Midbrain (tissue), 1 donor: ENCODE measurements at places on chromosomes 6 and 20.
A peak's percentile ranks its signal among the peaks of the same experiment; 100 is the strongest.

DNA sequence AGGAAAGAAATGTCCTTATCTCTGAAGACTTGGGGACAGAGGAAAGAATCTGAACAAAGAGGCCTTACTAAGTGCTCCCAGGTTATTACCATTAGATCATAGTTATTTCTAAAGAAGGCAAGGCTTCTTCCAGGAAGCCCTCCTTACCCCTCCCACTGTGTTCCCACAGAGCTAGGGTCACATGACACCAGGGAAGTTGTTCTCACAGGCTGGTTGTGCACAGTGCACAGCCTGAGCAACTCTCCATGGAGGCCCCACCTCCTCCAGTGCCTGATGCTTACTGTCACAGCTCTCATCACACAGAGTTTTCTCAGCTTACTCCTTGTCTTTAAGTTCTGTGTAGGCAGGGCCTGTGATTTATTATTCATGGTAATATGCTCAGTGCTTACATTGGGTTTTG lies 68.9 kb upstream of the SCGN start:
- no peak for DNase-seq

- DNase-seq: no peak
These were observed 42.7 kb upstream of the GCNT2 start for GRCh38 chr6:10478187-10479040.

DNA sequence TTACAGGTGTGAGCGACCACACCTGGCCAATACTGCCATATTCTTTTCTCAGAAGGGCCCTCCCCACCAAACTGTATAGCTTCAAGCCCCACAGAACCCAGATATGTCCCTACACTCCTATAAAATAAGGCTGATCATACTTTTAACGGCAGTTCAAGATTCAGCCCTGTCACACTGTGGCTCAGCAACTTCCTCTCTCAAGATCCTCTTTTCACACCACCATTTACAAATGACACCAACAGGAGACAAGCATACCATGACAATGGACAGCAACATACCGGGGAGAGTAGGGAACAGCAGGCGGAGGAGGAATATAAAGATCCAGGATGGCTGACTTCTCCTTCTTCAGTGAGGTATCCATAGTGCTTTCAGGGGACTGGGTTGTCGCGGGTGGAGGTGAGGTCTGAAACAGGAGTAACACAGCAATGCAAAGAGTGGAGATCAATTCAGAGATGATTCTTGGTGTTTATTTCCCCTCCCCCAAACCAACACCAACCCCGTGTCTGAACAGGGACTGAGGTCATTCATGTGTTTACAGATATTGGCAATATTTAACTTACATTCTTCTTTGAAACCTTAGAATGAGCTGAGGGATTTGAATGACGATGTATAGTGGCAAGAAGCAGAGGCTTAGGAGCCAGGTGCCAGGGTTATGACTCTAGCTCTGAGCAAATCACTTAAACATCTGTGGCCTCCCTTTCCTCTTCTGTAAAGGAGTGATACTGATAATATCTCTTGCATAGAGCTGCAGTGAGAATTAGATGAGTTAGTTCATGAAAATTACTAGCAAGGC lies 57.6 kb upstream of the IPCEF1 start:
- no peak for DNase-seq

DNA sequence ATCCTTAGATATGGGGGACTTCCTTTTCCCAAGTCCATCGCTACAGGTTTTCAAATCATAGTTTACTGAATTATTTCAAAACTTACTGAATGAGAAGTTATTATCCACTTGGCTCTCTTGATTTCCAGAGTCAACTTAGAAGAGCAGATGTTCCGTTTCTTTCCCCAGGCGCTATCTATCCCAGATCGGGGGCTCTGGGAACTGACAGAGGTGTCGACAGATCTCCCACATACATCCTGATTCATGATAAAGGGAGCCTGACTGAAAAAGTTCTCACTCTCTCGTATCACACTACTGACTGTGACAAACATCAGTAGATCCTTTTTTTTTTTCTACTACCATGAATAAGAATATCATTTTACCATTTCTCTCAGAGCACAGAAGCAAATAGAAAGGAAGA lies 654.8 kb downstream of the RNF144B start:
- DNase-seq: no peak

DNA sequence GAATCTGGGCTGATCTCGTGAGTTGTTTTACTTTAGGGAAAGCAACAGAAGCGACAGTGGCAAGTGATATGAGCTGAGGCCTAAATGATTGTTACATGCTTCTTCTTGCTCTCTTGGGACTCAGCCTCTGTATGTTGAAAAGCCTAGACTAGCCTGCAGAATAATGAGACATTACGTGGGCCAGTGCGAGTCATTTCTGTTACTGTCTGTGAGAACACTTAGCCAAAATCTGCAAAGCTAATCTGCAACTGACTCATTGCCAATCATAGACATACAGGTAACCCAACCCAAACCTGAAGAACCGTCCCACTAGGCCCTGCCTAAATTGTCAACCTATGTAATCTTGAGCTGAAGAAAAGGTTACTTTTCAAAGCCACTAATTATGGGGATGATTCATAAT lies 77.4 kb upstream of the F13A1 start:
- DNase-seq: no peak

GRCh38 chr20:33061658-33062028 lies 7.9 kb downstream of the BPIFB3 start:
- DNase-seq: no peak

GRCh38 chr20:10658051-10658823 lies 15.6 kb downstream of the JAG1 start:
- no peak for DNase-seq

DNA sequence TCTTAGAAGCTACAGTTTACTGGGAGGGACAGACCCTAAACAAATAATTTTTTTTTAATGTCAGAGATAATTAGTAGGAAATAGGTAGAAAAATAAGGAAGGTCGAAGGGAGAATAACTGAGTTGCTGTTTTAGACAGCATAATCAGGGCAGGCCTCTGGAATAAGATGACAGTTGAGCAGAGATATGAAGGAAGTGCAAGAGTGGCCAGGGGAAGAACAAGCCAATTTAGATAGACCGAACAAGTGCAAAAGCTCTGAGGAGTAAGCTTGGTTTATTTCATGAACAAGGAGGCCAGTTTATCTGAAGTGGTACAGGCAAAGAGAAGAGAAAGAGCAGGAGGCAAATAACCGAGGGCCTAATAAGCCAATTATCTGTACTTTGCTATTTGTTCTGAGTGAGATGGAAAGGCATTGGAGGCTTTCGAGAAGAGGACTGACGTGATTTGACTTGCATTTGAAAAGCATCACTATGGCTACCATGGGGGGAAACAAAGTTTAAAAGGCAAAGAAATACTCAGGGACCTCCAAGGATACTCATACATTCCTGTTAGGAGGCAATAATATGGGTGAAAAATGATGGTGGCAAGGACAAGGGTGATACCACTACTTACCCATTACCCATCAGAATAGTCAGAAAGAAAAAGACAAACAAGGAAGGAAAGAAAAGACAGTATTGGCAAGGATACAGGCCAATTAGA lies 19.7 kb downstream of the PROCR start:
- no peak for DNase-seq

- peak; percentile 48 for DNase-seq
These were observed 43.1 kb downstream of the POPDC3 start for GRCh38 chr6:105136431-105137350.

DNA sequence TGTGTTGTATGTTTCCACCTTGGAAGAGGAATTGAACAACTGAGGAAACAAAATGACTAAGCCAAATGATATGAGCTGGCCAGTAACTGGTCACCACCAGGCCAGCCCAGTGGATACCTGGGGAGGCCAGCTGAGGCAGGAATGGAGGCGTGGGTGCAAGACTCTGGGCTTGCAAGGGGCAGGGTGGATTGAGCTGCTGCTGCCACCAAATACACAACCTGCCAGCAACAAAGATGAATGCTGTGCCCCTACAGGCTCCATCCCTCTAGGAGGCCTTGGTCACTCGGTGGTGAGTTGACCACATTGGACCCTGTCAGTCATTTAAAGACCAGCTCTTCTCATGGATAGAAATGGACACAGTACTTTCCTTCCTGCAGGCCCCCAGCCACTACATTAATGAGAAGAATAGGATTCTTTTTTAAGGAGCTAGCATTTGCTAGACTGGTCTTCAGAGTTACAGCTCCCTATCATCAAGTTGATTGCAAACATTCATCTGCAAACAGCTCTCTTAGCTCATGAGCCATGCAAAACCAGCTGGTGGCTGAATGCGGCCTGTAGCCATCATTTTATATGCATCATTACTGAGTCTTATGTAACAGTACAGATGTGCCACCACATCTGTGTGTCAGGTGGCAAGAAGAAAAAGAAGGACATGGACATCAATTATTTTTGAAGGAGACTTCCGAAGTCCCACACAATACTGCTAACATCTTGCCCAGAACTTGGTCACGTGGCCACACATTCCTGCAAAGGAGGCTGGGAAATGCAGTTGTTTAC lies 26.3 kb upstream of the SLC22A3 start:
- DNase-seq: no peak

- DNase-seq: no peak
These were observed 273.0 kb downstream of the ADGB start for GRCh38 chr6:146871611-146872425.

- no peak for DNase-seq
These were observed 455.7 kb downstream of the PLCB1 start for GRCh38 chr20:8587810-8588209.

DNA sequence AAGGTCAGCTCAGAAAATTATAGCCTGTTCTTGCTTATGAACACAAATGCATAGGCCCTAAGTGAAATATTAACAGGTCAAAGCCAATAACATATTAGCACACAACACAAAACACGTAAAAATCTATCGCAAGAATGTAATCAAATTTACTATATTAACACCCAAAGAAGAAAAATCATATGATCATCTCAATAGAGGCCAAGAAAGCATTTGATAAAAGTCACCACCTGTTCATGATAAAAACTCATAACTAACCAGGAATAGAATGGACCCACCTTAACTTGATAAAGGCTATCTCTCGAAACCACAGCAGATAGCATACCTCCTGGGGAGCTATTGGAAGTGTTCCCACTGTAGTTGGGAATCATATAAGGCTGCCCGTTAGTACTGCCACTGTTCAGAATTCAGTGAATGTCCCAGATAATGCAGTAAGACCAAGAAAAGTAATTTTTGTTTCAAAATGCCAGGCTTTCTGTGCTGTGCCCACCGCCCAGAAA lies 21.6 kb downstream of the POFUT1 start:
- no peak for DNase-seq

DNA sequence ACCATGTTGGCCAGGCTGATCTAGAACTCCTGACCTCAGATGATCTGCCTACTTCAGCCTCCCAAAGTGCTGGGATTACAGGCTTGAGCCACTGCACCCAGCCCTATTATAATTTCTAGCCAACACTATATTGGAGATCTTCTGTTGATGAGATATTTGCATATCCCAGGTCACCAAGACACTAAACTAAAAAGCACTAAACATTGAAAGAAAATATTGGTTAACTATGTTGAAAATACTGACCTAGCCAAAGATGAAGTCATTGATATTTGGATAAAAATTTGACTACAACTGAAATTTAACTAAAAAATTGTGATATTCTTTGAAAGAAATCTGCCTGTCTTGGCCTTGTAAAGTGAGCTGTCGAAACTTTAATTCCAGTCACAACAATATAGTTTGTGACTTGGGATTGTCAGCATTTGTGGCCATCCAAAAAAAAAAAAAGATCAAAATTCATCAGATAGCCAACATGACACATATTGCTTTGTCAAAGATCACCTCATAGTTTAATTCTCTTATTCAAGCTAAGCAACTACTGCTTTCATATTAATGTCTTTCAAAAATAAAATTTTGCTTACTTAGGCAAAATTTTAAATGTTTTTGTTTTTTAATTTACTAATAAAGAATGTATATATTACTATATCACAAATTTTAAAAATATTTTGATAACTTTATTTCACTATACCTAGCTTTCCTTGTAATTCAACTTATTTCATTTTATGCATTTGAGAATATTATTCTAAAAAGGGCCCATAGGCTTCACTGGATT lies 6.3 kb upstream of the NT5E start:
- DNase-seq: no peak

- DNase-seq: no peak
These were observed 136.1 kb downstream of the PLCB4 start for GRCh38 chr20:9204979-9205378.

DNA sequence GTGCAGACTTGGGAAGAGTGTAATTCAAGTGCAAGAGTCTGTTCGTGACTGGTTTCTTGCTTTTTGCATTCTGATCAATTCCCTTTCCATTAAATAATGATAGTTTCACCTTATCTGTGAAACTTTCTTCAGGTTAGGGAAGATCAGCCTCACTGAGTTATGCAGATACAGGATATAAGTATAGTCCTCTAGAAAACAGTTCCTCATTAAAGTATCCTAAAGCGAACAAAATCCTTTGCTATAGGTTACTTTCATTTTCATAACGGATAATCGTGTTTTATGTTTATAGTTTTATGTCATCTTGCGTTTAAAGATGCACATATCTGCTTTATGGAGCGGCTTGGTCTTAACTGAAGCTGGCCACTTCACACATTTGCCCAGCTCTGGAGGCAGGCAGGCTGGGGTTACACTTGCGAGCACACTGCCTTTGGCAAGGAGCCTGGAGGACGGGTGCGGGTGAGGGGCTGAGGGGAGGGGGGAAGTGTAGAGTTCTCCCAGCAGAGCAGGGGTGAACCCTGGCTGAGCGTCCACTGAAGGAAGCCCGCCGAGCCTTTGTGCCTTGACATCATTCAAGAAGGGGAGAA lies 123.5 kb upstream of the IFNGR1 start:
- DNase-seq: peak; percentile 51

- no peak for DNase-seq
These were observed 96.8 kb downstream of the PSMB1 start for GRCh38 chr6:170456334-170456733.

- no peak for DNase-seq
These were observed 60.0 kb downstream of the TTI1 start for GRCh38 chr20:37973059-37973910.

GRCh38 chr20:17841751-17842215 lies 126.8 kb downstream of the SNX5 start:
- no peak for DNase-seq

- DNase-seq: no peak
These were observed 17.6 kb downstream of the RMND1 start for GRCh38 chr6:151434369-151434768.

- no peak for DNase-seq
These were observed 235.0 kb downstream of the HTR1B start for GRCh38 chr6:77228279-77228678.

- DNase-seq: no peak
These were observed 89.4 kb downstream of the TBXT start for GRCh38 chr6:166078294-166078693.
